Prostate gland (tissue), 2 donors: ENCODE measurements at places on chromosomes 5 and 9.

- peak; percentile 40 for DNase-seq
These were observed 88.6 kb upstream of the MYO10 start for GRCh38 chr5:17024686-17025180.

GRCh38 chr5:176364765-176365350 is 429 bp upstream of the ARL10 start:
- no peak for DNase-seq

DNA sequence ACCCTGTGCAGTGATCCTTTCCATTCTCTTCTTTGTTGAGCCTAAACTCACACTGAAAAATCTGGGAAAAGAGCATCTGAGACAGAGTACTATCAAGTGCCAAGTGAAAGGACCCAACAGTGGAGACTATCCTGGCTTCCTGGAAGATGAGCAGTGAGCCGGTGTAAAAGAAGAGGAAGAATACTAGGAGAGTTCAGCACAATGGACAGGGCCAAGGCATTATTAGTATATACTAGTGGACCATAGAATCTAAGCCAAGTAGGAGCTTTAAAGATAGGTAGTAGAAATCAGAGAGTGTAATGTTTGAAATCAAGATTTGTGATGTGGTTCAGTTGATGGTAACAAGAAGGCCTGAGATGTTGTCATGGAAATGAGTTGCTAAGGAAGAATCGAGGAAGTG is 140.8 kb downstream of the CAMK4 start:
- no peak for DNase-seq

DNA sequence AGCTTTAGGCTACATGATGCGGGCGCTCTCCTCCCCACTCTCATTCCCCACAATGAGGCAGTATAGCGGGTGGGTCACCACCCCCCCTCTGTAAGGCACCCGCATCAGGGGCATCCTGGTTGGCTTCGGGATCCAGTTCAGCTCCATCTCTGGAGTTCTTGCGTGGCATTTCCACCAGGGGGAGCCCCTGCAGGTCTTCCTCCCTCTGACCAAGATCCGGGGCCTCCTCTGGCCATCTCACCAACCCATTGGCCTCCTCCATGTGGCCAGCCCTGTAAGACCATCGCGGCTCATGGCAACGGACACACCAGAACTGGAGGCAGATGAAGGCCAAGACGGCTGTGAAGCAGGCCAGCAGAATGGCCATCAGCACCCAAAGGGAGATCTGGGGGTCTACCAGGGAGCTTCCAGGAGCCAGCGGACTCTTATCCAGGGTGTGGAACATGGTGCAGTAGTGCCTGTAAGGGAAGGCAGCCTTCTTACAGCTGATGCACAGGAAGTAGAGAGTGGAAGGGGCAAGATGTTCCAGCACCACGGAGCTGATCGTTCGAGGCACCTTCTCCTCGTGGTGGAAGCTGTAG is 77.0 kb downstream of the CYFIP2 start:
- no peak for DNase-seq

- DNase-seq = no peak
These were observed 57.1 kb downstream of the MOCS2 start for GRCh38 chr5:53052499-53052898.

DNA sequence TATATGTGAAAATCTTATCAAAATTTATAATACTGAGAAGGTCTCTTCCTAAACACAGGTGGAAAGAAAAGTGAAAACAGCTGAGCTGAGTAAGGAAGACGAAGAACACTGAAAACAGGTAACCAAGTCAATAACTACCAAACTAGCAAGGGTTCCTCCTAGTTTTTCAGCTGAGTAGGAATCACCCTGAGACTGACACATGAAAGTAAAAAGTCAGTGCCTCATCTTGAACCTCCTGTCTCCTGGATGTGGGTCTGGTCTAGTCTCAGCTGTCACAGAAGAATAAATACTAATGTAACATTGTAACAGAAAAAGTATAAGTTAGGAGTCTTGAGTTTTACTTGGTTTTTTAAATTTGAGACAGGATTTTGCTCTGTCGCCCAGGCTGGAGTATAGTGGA is 121.0 kb downstream of the MEF2C start:
- DNase-seq = no peak

DNA sequence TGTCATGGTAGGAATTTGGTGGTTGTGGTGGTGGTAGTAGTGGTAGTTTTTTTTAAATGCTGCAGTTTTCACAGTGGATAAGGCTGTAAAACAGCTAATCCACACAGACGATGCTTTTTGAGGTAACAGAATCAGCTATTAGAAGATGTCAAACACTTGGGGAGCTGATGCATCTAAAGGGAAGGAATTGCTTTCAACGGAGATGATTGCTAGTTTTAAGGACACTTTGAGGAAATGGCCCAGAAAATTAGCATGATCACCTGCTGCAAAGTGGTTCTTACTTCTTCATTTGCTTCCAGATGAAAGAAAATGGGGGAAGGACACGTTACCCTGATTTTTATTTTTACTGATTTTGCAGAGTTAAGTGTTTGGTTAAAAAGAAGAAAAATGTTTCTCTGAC is 178.2 kb upstream of the ATP10B start:
- DNase-seq = no peak

- DNase-seq = no peak
These were observed 320.9 kb downstream of the NTRK2 start for GRCh38 chr9:84990416-84990815.

DNA sequence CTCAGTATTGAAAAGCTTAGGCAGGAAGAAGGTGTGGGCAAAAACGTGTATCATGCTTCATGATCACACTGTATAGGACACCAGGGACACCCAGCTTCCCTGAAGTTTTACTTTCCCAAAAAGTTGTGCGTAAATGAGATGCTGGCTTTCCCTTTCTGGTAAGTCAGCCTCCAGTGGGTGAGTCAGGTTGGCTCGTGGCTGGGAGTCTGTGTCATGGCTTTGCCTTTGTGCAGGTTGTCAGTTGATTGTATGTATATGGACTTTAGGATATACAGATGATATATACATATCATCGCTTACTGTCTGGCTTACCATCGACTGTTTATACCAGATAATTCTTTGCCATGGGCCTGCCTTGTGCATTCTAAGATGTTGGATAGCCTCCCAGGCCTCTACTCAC is 34.2 kb downstream of the ADRB2 start:
- DNase-seq = no peak

GRCh38 chr9:134812343-134812673 is 68.3 kb upstream of the FCN2 start:
- DNase-seq = no peak

- no peak for DNase-seq
These were observed 43.6 kb downstream of the NACC2 start for GRCh38 chr9:136051453-136051836.

- DNase-seq = no peak
These were observed 213.3 kb downstream of the CDK5RAP2 start for GRCh38 chr9:120366644-120367019.

- no peak for DNase-seq
These were observed 43.3 kb downstream of the RPS23 start for GRCh38 chr5:82234885-82235284.

GRCh38 chr9:38066914-38067858 is 1.8 kb downstream of the SHB start:
- peak; percentile 72 for DNase-seq

GRCh38 chr5:34571677-34572041 is 84.5 kb upstream of the RAI14 start:
- no peak for DNase-seq

GRCh38 chr5:63125392-63125791 is 546.8 kb downstream of the LRRC70 start:
- DNase-seq = no peak

DNA sequence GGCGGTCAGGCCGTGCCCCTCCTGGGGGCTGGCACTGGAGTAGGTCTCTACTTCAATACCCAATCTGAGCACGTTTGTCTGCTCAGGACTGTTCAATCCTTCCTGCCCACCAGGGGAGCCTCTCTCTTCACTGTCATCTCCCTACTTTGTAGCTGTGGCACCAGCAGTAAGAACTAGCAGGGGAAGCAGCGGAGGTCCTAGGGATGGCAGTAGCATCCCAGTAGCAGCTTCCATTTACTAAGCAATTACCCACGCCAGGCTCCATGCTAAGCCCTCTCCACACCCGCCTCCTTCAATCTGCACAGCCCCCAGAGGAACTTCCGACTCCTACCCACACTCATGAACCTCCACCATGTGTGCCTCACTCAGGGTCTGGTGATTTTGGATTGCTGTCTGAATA is 31.7 kb downstream of the FSTL4 start:
- DNase-seq = no peak
